ENCODE measurements at places on chromosomes 7 and 10.

DNA sequence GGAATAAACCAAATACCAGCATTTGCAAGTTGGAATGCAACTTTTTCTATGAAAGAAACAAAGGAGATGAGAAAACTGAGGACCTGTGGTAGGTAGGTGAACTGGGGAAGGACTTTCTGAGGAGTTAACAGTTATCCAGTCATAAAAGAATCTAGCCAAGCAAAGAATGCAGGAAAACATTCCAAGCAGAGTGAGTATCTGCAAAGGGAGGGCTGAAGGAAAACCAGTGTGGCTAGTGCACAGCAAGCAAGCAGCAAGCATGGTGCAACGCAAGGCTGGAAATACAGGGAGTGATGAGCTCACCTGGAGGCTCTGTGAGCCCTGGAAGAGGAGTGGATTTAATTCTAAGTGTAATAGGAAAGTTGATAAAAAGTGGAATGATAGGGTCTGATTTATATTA is 44.0 kb downstream of the RTKN2 start:
- no peak for DNase-seq

- no peak for DNase-seq
Observed at GRCh38 chr7:31805209-31805818, 118.3 kb downstream of the PPP1R17 start.

DNA sequence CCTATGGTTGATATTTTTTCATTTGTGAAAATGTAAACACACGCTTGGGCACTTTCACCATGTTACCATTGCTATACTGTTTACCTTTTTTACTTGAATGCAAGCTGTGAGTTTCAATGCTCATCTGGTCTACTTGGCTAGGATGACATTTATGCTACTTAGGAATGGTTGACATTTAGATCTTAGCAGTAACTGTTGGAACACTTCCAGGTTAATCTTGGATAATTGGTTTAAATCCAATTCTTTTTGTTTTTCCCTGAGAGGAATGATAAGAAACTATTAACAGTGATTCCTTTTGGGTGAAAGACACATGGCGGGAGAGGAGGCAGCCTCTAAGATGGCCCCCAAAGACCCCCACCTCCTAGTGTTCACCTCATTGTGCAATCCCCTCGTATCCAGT is 51.4 kb upstream of the AMPH start:
- no peak for DNase-seq

- DNase-seq: no peak
Observed at GRCh38 chr10:11893749-11894278, 70.7 kb downstream of the PROSER2 start.

DNA sequence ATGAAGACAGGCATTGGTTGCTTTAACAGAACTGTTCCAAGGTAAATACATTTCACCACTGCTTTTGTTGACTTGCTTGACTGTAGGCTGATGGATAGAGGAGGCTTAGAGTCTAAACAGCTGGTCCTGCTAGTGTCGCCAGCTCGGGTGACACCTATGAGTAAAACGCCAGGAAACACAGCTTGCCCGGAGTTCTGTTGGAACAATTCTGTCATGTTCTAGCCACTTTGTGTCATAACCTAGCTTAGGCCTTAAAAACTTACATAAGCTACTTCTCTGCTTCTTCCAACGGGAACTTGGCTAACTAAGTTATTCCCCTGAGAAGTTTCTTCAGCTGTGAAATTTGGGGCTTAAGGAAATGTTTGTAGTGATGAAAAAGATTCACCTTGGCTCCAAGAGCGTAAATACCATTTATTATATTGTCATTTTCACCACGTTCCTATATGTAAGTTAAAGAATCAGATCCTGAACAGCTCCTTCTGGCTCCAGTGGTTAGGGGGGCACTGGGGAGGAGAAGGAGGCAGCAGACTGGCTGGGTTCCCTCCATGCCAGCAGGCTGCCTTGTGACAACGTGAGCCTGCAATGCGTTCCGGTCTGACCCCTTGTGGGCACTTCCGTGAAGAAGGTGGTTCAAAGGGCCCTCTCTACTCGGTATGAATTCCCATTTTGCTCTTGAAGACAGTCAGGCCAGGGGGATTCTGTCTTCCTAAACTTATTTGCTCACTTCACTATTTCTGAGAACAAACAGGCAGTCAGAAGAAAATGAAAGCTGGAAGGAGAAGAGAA is 253.2 kb downstream of the BMPER start:
- no peak for DNase-seq

DNA sequence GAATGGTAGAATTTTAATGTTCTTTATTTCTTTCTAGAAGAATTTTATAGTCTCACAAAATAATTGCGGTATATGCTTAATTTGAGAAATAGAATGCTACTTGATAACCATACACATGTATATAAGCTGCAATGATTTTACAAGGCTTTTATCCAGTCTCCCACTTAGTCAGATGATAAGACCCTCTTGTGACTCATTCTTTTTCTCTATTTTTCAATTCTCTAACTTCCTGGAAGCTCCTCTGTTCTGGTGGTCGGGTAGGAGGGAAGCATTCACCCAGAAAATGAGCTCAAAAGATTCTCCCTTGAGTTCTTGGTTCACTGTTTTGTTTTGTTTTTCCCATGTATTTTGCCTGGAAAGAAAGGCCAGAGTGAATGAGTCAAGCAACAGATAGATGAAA is 546.6 kb downstream of the INHBA start:
- DNase-seq: no peak

All from hypothalamus (tissue), 51 donors.